ENCODE measurements at places on chromosomes 11 and 22.

DNA sequence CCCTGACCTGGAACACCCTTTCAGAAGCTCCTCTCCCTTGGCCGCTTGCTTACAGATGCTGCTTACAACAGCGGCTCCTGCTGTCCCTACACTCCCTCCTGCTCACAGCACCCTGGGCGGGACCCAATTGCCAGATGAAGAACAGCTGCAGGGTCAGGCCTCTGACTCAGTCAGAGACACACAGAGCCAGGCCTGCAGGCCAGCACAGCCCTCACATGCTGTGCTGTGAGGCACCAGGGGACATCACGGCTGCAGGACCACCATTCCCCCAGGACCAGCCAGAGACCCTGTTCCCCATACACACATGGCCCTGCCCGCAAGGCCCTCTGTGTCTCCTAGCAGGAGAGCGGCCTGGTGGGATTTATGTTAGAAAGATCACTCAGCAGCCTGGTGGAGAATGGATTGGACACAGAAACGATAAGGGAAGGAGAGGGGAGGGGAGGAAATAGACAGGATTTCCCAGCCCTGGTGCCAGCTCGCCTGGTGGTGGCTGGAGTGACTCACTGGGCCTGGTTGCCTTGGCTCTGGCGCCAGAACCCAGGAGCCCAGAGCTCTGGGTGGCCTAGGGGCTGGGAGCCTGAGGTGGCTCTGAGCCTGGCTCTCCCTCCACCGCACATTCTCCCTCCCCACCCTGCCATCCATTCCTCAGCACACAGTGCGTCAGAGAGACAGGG, 6.7 kb downstream of the CAPN5 start:
- DNase-seq, result no peak

GRCh38 chr22:17829695-17830042, 55.4 kb upstream of the BID start:
- DNase-seq, result no peak

DNA sequence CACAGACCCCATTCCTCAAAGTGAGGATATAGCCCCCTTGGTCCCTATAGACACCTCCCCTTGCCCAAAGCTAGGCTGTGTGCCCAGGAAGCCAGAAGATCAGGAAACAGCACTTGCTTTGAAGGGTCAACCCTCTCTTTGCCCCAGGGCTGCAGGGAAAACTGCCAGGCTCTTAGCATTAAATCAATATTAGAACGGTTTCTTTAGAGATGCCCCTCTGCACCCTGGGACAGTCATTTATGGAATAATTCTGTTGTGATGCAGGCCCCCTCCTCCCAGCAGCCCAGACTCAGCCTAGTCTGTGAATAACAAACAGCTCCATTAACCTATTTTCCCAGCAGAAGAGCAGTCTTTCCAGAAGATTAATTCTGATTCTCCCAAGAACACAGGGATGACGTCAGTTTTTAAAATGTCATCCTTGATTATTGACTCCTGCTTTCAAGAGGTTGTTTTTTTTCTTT, 11.6 kb upstream of the CAPN5 start:
- DNase-seq, result no peak

GRCh38 chr11:10026514-10026913, 267.5 kb downstream of the SBF2 start:
- no peak for DNase-seq

DNA sequence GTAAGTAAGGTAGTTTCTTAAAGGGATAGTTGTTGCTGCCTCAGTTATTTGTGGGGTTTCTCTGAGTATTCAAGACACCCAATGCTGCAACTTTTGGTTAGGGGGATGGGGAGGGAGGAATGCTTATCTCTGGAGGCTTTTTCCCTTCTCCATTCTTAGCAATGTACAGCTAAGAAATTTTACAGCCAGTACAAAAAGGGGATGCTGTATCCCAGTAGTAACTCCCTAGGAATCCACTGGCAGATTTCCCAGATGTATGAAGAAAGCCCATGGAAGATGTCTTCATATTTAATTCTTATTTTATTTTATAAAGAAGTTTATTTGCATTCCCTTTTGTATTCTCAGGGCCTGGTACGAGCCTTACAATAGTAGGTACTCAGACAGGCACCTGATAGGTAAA, 154.8 kb downstream of the ENTHD1 start:
- DNase-seq, result no peak

GRCh38 chr22:22216450-22216959, 28.1 kb upstream of the VPREB1 start:
- DNase-seq, result no peak
